ENCODE measurements at places on chromosomes 1 and 21. TPM values are rescaled to one million over a fixed set of nuclear protein-coding genes. Genes with fewer than 3 reads are reported as not detected.

Gene ZNHIT6
- 32.6 TPM for polyA plus RNA-seq

- no peak for DNase-seq
Measured at GRCh38 chr1:107593501-107594209, 371.3 kb downstream of the VAV3 start.

DNA sequence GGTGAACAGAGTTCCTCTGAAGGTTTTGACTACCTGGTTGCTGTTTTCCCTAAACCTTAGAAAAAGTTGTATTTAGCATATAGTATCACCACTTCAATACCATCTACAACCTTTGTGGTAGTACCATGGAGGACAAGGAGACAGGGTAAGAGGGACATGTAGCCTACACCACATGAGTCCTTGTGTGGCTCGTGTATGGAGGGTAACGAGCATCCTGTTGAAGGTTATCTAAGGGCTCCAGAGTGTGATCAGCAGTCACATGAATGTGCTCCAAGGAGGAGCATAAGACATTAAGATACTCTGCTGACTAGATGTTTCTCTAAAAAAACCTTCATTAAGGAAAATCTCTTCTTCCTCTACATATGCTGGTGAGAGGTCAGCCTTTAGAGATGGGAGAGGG is 67.3 kb downstream of the VCAM1 start:
- no peak for DNase-seq

DNA sequence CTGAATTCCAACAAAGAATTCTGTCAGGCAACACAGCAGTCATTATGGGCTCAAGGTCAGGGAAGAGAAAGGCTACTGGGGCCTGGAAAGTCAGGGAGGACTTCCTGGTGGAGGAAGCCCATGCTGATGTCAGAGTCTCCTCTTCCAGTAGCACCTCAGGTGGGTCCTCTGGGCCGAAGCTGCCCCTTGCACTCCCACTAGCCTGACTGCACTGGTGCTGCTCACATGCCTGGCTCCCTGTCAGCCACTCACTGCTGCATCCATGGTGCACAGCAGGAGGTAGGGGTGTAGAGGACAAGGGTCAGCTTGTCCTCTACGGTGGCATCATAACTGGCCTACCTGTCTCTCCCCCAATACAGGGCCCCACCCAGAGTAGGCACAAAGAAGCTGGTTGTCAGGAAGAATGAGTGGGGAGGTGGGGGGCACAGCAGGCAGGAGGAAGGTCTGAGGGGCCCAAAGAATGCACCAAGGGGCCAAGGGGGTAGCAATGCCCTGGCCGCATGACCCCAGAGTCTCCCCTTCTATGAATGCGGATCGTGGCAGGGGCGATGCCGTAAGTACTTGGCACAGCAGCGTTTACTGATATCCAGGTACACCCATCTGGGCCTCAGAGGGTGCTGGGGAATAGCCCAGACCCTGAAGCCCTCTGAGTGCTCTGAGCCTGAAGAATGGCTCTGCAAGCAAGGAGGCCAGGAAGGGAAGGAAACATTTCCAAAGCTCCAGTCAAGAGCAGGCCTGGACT is 80.3 kb downstream of the GLIS1 start:
- DNase-seq, result no peak

GRCh38 chr1:17109892-17110554 is 9.2 kb downstream of the PADI2 start:
- no peak for DNase-seq

- DNase-seq, result no peak
Measured at GRCh38 chr1:151511636-151512215, 539 bp downstream of the CGN start.

DNA sequence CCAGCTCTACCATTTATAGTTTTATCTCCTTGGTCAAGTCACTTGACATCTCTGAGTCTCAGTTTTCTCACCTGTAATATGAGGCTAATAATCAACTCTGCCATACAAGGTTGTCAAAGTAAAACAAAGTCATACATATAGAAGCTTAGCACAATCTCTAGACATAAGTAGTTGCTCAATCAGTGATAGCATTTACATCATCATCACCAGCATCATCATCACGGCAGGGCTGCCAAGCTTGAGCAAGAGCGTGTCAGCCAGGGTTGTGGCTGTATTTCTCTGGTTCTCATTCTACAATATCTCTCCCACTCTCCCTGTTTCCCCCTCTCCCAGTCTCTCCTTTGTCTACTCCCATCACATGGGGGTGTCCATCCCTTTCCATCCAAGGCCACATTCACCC is 41.7 kb upstream of the COA6 start:
- no peak for DNase-seq

DNA sequence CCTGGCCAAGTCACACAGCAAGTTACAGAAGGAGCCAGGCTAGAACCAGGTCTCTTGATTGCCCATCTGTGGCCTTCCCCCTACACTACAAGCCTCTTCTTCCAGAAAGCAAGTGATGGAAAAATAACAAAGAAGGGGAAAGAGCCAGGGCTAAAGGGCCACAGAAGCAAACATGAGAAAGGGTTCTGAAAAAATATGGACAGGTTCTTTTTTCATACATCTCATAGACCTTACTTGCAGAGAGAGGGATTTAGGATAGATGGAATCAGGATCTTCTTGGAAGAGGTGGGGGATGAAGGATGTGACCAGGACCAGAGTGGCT is 3.2 kb downstream of the RHBG start:
- DNase-seq, result no peak

- no peak for DNase-seq
Measured at GRCh38 chr1:45820173-45820572, 16.8 kb downstream of the MAST2 start.

GRCh38 chr1:31712630-31713029 is 8.8 kb upstream of the COL16A1 start:
- no peak for DNase-seq

DNA sequence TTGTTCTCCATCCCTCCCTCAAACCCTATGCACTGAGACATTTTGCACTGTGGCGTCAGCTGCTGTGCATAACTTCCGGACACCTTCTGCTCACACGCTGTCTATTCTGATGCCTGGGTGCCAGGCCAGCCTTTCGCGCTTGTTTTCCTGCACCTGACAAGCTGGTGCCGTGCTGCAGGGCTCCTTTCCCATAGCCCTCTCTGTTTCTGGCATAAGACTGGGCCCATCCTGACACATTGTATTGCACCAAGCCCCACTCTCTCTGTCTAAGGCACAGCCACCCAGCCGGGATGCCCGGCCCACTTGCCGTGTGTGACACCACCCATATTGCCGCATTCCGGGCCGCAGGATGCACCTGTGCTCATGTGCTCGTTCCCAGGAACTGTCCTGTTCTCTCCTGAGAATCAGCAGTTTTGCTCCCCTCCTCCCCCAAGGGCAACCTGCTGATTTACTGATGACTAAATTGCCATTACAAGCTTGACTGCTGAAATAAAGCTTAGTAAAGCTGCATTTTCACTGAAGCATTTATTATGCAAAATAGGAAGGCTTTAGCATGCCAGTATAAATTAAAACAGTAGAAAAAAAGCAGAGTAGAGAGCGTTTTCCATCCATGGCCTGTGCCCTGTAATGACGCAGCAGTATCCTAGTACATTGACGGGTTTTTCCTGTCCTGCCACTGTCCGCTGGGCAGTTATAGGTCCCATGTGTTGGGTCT is 88.0 kb downstream of the CD247 start:
- DNase-seq, result no peak

Gene C1orf94
- polyA plus RNA-seq, result not detected

Gene RGS4
- 6.0 TPM for polyA plus RNA-seq

GRCh38 chr1:210937846-210938245 is 196.1 kb downstream of the KCNH1 start:
- DNase-seq, result no peak

- no peak for DNase-seq
Measured at GRCh38 chr1:6353955-6354658, 39.5 kb downstream of the ACOT7 start.

Gene PDZK1
- polyA plus RNA-seq, result 204 TPM

Gene SYT6
- 1.1 TPM for polyA plus RNA-seq

GRCh38 chr1:168163670-168164069 is 15.1 kb upstream of the TIPRL start:
- DNase-seq, result no peak

- DNase-seq, result no peak
Measured at GRCh38 chr1:53388963-53389362, 61.1 kb upstream of the LRP8 start.

Gene CCDC27
- polyA plus RNA-seq, result 0.16 TPM

GRCh38 chr21:36750576-36750959 is 51.7 kb downstream of the SIM2 start:
- DNase-seq, result no peak

DNA sequence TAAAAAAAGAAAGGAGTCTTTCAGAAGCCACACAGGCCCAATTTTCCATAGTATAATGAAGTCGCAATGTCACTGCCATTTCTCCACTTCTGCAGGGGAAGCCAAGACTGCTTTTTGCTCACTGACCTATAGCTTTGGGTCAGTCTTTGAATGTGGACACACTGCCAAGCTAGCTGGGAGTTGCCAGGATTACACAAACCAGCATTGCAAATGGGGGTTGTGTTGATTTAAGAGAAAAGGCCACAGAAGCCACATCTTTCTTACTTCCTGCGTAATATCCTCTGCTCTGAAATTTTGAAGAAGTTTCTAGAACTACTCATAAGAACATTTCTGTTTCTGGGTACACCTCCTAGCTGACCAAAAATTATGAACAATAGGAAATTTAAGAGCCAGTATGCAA is 45.8 kb upstream of the SAMSN1 start:
- DNase-seq, result no peak

DNA sequence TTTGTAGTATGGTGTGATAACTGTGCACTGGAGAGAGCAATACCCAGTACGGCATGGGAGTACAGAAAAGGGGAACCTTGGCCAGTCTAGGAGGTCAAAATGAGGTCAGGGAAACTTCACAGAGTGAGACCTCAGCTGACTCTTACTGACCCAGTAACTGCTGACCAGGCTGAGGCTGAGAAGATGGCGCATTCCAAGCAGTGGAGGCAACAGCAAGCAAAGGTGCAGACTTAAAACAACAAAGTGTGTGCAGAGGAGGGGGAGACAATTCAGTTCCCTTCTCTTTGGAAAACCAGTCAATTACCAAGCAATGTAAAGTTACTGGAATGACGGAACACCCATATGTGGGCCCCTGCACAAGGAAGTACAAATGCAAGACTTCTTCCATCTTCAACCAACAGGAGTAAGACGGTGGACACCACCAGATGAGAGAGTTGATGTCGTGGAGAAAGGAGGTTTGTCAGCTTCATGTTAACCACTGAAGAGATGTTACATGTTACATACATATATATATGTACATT is 54.6 kb upstream of the PRDX6 start:
- DNase-seq, result no peak
